Erythroblast (primary cell): ENCODE measurements at places on chromosomes 5 and 9.

DNA sequence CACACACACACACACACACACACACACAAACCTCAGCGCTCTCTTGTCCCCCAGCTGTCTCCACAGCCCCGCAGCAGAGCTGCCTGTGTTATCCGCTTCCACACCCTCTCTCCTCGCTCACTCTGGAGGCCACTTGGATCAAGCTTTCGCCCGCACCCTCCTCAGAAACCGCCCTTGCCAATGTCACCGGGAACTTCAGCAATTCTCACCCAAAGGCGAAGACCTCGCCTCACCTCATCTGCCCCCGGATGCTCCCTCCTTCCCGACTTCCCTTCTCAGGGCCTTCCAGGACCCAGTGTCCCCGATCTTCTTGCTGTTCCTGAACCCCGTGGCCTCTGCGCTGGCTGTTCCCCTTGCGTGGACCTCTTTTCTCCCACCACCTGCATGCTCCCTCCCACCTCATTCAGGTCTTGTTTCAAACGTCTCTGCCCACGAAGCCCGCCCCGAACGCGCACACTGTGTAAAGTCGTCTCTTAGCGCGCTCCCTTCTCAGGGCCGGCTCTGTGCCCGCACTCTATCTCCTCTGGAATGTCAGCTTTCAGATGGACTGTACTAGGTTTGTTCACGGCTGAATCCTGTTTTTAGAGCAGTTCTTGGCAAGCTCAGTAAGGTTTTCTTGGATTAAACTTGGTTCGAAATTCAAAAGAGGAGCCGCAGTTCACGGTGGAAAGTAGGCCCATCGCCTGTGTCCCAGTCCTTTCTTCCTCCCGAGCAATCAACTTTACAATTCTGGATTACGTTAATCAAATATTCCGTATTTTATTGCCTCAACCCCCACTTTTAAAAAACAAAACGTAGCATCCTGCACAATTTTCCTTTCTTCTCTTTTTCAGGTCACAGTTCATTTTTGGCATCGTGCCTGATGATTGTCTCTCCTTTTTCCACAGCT is 1.0 kb upstream of the TRIM7 start:
- no peak for DNase-seq

DNA sequence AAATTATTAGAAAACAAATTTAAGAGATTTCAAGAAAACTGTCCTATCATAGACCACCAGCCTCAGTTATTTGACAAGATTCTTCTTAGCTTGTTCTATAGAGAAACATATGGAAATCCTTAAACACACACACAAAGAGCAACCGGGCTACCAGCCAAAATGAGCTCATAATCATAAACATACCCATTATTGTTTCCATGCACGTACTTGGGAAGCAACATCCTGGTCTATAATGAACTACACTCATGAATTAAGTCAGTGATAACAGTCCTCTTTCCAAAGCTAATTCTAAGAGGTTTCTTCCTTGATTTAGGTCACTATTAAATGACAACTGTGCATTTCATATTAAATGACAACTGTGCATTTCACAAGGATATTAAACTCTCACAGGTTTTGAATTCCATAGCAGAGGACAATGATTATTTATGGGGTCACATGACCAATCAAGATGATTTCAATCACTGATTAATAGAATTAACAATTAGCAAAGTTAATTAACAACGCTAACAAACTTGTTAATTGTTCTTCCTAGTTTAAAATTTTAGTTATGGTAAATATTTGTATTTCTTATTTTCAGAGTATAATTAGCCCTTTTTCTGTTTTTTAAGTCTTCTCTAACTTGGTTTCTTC is 77.0 kb downstream of the OXCT1 start:
- no peak for DNase-seq

- DNase-seq, result no peak
Observed at GRCh38 chr5:111699324-111699723, 57.7 kb downstream of the NREP start.

GRCh38 chr5:14184725-14185124 is 41.6 kb downstream of the TRIO start:
- no peak for DNase-seq

DNA sequence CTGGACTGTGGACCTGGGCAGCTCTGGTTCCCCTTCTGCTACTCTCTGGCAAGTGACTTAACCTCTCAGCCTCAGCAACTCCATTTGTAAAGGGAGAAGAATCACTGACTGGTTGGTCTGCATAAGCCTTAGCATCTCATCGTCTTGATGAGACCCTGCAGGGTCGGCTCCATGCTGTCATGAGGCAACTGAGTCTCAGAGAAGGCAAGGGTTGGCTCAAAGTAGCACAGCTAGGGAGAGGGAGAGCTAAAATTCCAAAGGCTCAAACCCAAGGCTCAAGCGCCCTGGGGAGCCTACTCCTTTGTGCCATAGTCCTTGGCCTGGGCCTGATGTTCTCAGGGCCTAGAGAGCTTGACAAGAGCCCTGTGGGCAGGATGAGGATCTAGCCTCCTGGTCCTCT is 4.5 kb downstream of the FGFR4 start:
- no peak for DNase-seq

- no peak for DNase-seq
Observed at GRCh38 chr5:44885903-44886302, 77.2 kb downstream of the MRPS30 start.

DNA sequence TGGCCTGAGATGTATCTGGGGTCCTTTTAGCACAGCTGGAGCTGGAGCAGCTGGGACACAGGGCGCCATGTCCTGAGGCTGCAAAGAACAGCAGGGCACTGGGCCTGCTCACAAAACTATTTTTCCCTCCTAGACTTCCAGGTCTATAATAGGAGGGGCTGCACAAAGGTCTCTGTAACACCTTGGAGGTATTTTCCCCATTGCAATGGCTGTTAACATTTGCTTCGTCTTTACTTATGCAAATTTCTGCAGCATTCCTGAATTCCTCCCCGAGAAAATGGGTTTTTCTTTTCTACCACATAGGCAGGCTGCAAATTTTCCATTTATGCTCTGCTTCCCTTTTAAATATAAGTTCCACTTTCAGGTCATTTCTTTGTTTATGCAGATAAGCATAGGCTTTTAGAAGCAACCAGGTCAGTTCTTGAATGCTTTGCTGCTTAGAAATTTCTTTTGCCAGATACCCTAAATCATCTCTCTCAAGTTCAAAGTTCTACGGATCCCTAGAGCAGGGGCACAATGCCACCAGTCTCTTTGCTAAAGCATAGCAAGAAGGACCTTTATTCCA is 130.8 kb downstream of the PCSK1 start:
- no peak for DNase-seq

DNA sequence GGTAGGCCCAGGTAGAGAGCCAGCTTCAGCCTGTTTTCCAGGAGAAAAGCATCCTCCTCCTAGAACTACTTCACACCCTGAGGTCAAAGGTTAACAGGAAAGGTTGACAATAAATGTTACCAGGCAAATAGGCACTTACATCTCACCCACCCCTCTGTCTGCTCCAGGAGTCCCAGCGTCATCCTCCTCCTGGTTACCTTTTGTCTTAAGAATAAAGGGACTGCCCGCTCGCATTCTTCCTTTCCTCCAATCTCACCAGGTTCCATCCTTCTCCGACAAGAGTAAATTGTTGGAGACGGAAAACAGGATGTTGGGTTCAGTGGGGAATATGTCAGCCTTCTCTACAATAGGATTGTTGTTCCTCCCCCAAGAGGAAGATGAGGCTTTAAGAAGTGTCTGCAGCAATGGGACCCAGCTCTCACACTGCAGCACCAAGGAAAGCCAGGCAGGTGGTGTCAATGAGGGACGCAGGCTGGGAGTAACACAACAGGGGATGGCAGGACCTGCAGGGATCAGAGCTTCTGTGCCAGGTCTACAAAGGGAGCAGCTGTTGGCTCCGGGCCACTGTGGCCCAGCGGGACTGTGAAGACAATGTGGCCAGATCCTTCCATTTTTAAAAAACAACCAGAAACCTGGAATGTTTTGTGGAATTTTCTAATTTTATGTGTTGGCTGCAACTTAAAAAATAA is 29.0 kb downstream of the FAT2 start:
- no peak for DNase-seq

- DNase-seq, result no peak
Observed at GRCh38 chr5:15904899-15905830, 274.4 kb downstream of the MARCHF11 start.

DNA sequence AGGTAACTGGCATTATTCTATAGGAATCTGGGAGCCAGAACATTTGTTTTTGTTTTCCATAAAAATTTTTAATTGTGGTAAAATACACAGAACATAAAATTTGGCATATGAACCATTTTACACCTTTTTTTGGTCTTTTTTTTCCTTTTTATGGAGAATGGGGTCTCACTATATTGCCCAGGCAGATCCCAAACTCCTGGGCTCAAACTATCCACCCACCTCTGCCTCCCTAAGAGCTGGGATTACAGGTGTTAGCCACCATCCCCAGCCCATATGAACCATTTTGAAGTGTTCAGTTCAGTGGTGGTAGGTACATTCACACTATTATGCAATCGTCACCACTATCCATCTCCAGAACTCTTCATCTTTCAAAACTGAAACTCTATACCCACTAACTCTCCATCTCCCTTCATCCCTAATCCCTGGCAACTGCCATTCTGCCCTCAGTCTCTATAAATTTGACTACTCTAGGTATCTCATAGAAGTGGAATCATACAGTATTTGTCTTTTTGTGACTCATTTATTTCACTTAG is 13.4 kb downstream of the ZMAT2 start:
- DNase-seq, result no peak

DNA sequence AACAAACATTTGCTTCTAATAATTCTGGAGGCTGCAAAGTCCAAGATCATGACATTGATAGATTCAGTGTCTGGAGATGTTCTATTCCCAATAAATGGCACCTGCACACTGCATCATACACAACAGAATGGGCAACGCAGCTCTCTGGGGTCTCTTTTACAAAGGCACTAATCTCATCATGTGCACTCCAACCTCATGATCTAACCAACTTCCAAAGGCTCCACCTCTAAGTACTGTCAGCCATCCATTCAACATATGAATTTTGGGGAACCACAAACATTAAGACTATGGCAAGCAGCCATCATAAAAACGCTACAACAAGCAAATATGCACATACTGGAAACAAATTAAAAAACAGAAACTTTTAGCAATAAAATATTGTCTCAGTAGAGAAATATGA is 121.1 kb downstream of the CYLC2 start:
- DNase-seq, result no peak

DNA sequence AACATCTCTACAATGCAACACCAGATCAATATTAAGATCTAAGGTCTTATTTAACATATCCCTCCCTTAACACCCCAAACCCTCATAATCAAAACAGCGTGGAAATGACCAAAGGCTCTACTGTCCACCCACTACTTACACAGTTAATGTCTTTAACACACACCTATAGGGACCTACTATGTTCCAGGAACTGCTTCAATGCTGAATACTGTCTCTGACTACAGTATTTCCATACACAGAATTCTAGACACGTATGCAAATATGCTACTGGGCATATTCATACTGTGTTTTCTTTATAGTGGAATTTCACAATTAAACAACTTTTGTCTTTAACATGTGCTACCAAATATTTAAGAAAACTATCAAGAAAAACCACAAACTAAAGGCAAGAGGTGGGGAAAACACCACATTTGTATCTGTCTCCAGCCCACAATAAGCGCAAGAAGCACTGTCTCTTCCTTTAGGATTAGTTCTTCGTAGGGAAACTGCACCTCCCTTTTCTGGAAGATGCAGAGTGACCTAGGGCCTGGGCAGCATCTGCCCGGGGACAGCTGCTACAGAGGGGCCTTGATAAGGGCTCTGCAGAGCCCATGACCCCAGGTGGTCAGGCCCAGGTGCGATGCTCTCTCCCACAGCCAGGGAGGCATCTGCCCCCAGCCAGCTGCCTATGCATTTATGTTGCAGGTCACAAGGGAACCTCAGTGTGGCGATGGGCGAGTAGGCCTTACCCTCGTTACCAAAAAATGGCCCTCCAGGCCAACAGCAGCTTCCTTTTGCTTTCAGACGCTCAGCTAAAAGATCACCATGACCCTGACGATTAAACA is 55.2 kb downstream of the PSMB7 start:
- DNase-seq, result no peak

DNA sequence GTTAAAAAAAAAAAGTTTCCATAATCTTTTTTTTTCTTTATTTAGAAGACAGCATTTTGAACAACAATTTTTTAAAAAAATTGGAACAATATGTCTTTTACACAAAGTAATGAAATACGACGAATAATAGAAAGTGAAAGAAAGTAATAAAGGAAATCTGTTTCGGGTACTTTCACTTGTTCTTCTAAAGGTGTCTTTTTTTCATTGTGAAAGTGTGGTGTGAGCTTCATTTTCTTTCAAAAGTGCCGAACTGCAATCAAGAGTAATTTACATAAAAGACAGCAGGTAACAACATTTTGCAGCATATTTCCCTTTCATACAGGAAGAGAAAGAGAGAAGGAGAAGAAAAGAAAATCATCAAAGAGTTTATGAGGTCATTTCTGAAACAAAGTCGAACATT is 159.7 kb upstream of the CDH12 start:
- DNase-seq, result no peak

DNA sequence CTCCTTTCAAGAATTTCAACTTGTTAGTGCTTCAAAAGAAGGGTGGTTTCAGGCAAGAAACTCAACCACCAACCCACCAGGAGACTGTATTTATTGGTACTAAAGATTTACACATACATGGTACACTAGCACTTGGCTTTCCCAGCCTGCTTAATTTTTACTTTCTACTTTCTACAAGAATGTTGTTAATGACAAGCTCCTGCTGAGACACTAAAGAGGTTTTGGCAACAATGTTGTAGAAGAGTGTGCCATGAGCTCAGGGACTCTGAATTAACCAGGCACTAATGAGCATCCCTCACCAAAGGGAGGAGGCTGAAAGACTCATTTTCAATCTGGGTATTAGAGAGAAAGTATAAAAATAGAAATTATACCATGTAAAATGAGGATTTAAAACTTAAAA is 195.0 kb downstream of the KIAA0825 start:
- no peak for DNase-seq

DNA sequence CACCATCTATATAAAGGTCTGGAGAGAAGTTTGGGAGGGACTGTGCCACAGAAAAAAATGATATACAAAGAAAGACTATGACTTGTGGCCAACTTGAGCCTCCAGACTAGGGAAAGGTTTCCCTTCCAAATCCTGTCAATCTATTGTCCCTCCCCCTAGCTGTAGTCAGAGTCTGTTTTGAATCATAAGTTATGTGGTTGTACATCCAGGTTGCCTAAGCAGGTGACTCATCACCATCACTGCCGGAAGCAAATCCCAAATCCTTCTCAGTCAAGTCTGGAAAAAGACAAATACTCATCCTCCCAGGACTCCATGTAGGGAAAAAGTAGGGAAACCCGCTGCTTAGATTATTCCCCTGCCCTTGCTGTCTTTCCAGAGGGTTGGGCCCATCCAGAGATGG is 235.7 kb downstream of the CDK5RAP2 start:
- DNase-seq, result no peak

GRCh38 chr9:128822407-128823042 is 4.2 kb downstream of the ENDOG start:
- DNase-seq, result no peak
